Activated naive CD4-positive, alpha-beta T cell (primary cell): ENCODE measurements at places on chromosomes 1 and 21.

GRCh38 chr1:118556936-118557335, 371.9 kb upstream of the SPAG17 start:
- no peak for DNase-seq

- DNase-seq, result no peak
Observed at GRCh38 chr1:243917177-243917862, 67.3 kb upstream of the AKT3 start.

DNA sequence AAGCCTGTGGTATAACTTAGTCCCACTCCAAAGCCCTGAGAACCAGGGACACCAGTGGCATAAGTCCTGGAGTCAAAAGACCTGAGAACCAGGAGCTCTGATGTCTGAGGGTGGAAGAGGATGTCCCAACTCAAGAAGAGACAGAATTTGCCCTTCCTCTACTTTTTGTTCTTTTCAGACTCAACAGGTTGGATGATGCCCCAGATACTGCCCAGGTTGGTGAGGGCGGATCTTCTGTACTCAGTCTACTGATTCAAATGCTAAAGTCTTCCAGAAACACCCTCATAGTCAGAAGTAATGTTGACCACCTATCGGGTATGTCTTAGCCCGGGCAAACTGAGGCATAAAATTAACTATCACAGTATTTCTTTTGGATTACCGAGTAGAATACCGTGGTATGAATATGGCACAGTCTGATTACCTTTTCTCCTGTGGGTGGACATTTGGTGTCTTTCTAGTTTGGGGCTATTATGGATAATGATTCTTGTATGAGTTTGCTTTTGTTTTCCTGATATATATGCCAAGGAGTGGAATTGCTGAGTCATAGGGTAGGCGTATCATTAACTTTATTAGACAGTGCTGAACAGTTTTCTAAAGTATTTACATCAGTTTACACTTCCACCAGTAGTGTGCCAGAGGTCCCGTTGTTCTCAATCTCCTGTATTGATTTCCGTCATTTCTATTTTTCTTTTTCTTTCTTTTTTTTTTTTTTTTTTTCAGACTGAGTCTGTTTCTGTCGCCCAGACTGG, 3.2 kb upstream of the CHAF1B start:
- no peak for DNase-seq

GRCh38 chr1:168881656-168882260, 152.8 kb upstream of the DPT start:
- no peak for DNase-seq

DNA sequence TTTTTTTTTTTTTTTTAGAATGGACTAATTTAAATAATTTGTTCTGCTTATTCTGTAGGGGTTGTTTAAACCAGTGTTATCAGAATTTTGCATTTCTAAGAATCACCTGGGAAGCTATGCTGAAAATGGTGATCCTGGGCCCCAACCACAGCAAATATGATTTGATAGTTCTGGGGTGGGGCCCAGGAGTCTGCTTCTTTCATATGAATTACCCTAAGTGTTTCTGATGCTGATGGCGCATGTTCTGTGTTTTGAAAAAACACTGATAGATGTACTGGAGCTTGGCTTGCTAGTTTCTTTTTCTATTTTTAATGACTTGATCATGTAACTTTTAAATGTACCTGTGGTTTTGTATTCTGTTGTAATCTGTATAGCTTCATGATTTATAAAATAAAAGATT, 89.3 kb downstream of the CDC14A start:
- DNase-seq, result no peak

GRCh38 chr1:202710070-202711045, at the start of gene SYT2:
Gene SYT2 (minus strand): TSS chr1:202710454. CDS start chr1:202605772, 104,682 bp downstream.
- no peak for DNase-seq

GRCh38 chr1:172704420-172705210, 45.7 kb downstream of the FASLG start:
- no peak for DNase-seq

- DNase-seq, result no peak
Observed at GRCh38 chr21:42202321-42202720, 16.6 kb upstream of the ABCG1 start.

DNA sequence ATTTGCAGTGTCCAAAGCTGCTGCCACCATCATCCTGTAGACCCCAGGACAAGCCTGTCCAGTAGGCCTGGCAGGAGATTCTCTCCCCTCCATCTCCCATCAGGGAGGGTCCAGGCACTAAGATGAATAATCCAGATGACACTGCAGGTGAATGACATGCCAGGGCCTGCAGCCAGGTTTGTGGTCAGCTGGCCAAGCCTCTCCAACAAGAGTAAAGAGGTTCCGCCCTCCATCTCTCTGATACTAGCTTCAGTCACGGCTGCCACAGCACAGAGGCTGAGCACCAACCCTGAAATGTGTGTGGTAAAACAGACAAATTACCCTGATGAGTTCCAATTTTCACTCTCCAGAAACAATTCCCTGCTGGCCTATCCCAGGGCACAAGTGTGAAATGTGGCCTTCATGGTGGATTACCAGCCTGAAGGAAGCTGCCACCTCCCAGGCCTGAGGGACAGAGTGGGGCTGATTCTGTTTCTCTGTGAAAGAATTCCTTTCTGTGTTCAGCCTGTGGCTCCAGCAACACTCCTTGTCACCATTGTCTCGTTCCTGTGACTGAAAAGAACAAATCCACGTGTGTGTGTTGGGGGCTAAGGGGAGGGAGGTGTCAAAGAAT, 19.9 kb upstream of the LHX4 start:
- no peak for DNase-seq

DNA sequence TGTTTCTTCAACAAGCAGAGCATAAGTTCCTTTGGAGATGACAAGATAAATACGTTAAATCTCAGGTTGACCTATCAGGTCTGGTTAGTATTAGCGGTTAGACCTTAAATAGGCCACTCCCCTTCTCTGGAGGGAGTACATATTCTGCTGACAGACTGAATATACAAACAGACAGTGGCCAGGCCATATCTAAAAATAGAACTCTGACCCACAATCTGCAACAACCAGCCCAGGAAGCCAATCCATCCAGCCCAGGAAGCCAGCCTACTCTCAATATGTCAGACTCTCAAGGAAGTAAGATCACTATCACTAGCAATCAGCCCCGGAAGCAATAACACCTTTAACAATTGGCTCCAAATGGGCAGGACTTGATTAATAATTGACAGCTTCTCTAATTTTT, 6.7 kb downstream of the IL20 start:
- DNase-seq, result no peak

GRCh38 chr1:17665950-17666720, 89.0 kb upstream of the ACTL8 start:
- DNase-seq, result no peak

- DNase-seq, result no peak
Observed at GRCh38 chr1:55445416-55445815, 230.3 kb upstream of the USP24 start.

DNA sequence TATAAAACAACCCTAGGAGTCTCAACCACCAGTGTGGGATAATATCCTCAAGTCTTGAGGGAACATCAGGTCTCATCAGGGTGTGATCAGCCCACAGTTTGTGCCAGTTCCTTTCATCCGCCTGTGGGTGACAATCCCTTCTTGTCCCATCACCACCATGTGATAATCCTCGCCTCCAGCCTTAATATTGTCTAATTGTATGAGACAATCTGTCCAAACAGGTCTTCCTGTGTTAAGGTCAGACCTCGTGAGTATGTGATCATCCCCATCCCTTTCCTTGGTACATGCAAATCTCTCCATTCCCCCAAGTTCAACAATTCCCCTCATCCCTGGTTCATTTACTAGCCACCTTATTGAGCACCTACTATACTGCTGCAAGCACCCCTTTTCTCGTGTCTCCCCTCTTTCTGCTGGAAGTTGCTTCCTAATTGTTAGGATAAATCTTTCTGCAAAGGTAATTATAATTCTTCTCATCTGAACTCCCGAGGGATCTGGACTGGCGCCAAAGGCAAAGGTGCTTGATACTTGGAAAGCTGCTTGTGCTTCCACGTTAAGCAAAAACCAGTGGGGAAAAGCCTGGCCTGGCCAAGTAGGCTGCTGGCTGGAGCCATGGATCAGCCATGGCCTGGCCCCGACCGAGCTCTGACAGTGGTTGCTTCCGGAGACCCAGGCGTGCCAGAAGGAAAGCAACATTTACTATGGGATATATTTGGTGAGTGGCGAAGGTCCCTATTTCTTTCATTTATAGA, 92.5 kb downstream of the RNF220 start:
- DNase-seq, result no peak

DNA sequence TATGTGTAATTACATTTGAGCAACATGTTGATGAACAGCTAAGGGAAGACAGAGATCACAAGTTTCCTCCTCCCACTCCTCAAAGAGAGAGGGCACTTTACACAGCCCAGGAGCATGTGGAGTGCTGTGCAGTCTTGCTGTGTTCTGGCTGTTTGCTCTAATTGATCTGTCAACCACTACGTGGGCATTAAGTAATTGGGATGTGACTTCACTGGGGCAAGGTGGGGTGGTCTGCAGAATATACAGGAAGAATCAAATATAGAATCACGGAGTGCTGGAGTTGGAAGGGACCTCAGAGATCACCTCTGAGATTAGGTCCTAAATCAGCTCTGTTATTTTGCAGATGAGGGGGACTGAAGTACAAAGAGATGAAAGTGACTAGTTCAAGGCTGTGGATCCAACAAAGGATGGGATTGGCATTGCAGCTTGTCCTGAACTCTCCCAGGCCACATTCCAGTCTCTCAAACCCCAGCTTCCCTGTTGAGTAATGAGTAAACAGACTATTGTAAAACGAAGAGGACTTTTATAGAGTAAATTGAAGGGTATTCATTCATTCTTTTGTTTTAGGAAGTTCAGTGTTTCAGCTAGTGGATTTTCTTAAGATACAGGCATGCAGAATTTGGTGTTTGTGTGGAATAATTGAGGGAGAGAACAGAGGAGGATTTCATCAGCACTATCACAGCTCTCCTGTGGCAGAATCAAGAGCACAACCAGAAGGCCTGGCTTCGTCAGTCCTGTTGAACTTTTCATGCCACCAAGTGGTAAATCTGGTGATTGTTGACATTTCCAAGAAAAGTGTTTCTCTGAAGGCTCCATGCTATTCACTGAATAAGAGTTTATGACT, 22.4 kb downstream of the NOS1AP start:
- no peak for DNase-seq

DNA sequence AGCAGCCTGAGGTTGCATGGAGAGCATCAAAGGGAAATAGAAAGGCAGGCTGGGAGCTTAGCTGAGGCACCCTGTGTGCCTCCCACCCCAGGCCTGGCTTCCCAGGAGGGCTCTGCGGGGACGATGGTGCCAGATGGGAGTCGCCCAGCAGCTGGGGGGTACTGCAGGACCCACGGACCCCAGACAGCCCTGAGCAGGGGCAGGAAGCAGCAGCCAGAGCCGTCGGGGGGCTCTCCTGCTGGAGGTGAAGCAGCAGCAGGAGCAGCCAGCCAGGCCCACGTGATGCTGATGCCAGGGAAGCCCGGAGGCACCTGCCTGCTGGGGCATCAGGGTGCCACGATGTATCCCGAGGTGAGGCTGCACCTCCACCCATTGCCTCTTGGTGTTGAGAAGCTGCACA, 20.4 kb downstream of the RAP1GAP start:
- DNase-seq, result no peak

DNA sequence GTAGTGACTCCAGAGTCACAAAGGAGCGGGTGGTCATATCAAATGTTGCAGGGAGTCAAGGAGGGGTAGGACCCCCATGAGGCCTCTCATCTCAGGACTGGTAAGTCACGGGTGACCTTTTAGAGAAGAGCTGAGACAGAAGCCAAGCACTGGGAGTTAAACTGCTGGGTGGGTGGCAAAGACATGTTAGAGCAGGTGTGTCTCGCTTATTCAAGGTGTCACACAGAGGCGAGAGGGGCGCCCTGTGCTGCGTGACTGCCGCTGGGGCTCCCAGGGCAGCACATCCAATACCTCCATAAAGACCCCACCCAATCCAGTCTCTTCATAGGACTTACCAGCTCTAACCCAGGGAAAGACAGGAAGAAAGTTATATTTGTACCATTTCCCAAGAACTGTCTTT, 15.2 kb downstream of the CASQ2 start:
- DNase-seq, result no peak

DNA sequence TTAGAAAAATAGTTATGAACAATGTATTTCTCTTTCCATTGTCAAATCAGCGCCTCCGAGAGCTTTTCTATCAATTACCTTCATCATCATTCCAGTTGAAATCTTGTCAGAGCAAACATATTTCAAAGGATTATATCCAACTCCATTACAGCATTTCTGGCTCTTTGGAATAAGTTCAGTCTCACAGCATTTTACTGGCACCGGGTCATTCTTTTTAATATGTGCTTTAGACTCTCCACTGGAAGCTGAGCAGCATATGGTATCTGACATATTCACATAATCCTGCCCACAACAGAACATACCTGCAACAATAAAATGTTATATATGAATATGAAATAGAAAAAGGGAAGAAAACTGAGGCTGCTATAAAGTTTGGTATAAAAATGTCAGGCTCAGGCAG, 222.9 kb downstream of the KCTD3 start:
- no peak for DNase-seq

GRCh38 chr1:54870869-54871268, 16.1 kb downstream of the DHCR24 start:
- no peak for DNase-seq

GRCh38 chr1:44059664-44060355, 28.5 kb upstream of the SLC6A9 start:
- no peak for DNase-seq

DNA sequence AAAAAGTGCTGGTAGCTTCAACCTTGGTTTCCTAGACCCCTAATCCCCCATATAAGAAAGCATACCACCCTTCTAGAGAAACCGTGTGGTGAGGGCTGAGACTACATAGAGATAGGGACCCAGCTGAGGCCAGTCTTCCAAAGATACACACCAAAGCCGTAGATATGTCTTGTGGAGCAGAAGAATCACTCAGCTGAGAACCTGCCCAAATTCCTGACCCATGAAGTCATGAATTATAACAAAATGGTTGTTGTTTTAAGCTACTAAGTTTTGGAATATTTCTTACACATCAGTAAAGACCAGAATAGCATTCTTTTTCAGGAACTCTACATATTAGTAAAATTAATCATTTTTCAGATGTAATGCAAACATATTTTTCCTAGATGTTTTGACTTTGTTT, 3.3 kb upstream of the SNRPE start:
- no peak for DNase-seq

- DNase-seq, result no peak
Observed at GRCh38 chr1:159341736-159342135, 39.6 kb downstream of the FCER1A start.

GRCh38 chr1:51506537-51506936, 12.5 kb downstream of the EPS15 start:
- DNase-seq, result no peak

- no peak for DNase-seq
Observed at GRCh38 chr1:30603081-30603858, 120.1 kb downstream of the MATN1 start.

GRCh38 chr1:23422241-23422877, 2.2 kb downstream of the TCEA3 start:
- DNase-seq, result no peak

DNA sequence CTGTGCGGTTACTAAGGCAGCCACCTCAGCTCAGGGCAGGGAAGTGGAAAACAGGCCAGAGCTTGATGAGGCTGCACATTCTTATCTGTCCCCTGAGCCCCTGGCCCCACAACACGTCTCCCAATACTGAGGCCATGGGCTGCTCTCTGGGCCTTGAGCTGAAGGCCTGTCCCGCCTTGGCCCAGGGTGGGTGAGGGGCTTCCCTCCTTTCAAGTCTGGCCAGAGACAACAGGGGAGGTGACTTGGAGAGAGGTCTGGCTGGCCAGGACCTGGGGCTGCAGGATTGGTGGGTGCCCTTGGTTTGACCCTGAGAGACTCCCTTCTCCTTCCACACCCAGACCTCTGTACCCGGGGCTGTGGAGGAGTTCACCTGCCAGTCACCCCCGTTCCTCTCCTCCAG, 563.8 kb downstream of the PTPRU start:
- no peak for DNase-seq
